ENCODE measurements at places on chromosomes 11 and 22.

GRCh38 chr22:20531404-20532201 is 24.2 kb downstream of the MED15 start:
- DNase-seq = no peak

GRCh38 chr22:20750461-20751184 is 23.3 kb upstream of the SERPIND1 start:
- DNase-seq = peak; percentile 47

- no peak for DNase-seq
Measured at GRCh38 chr11:110710628-110711381, 1.4 kb downstream of the ARHGAP20 start.

- no peak for DNase-seq
Measured at GRCh38 chr22:49786976-49787706, 40.5 kb downstream of the BRD1 start.

DNA sequence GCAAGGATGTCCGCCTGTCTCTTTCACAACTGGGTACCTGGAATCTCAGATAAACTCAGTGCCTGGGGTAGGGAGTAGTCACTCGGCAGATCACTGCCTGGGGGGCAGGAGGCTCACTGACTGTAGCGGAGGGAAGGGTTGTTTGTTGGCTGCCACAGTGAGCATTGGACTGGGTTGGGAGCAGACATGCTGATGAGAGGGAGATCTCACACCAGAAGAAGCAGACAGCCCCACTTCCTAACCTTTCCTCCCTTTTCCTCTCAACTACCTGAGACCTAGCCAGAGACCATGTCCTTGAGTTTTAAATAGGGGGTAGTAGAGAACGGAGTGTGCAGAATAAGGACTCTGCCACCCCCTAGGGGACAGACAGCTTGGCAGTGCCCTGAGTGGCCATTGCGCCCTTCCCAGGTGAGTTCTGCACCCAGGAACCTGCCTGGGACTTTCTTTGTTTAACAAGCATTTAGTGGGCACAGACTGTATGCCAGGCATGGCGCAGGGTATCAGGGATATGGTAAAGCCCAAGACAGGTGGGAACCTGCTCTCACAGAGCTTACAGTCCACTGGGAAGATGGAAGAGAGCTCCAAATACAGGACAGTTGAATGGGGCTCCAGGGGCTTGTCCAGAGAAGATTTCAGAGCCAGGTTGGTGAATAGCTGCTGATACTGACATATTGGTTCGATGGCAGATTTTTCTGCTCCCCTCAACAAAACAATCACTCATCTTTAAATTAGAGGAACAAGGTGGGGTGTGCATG is 115.7 kb upstream of the NNMT start:
- DNase-seq = no peak

- no peak for DNase-seq
Measured at GRCh38 chr22:23833911-23834317, 4.9 kb downstream of the DERL3 start.

GRCh38 chr22:28907311-28908008 is 24.1 kb downstream of the ZNRF3 start:
- DNase-seq = no peak

DNA sequence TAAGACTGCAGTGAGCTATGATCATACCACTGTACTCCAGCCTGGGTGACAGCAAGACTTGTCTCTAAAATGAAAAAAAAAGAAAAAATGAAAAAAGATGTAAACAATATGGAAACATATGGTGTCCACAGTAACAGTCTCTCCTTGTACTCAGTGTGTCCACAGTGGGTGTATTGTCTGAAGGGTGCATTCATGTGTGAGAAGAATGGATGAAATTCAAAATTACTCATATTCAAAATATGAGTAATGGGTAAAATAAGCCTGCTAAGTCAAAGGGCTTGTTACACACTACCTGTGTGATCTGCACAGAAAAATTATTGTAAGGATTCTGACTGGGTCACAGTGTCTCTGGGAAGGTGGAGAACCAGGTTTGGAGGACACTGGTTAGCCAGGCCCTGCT is 26.9 kb downstream of the PPFIA1 start:
- DNase-seq = no peak

GRCh38 chr11:65928667-65929066 is 9.4 kb downstream of the DRAP1 start:
- no peak for DNase-seq

DNA sequence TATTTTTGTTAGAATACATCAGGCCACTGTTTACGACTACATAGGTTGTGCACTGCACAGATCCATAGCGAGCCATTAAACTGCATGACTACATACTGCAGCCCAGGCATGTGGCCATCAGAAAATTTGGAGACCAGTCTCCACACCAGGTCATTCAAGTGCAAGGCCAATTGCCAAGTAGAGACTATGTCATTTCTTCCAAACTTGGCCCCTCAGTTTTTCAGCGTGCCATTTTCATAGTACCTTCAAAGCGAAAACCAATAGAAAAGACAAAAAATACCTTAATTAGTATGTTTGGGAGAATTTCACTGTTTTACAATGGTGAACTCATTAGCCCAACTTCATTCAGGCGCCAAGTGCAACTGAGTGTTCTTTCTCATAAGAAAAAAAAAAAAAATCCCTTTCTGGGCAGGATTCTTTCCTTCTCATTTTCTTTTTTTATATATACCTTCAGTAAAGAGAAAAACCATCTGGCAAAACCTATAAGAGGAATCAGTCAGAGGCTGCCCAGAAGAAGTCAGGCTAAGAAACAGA is 30.4 kb downstream of the PAMR1 start:
- DNase-seq = no peak

- no peak for DNase-seq
Measured at GRCh38 chr22:28442711-28443525, 236.7 kb downstream of the TTC28 start.

- no peak for DNase-seq
Measured at GRCh38 chr22:22109693-22110466, 127.3 kb upstream of the TOP3B start.

GRCh38 chr22:46027211-46028105 is 50.5 kb upstream of the WNT7B start:
- no peak for DNase-seq

GRCh38 chr11:132655187-132655855 is 877.0 kb downstream of the OPCML start:
- DNase-seq = no peak

Data from glomerular endothelial cell (primary cell).